ENCODE measurements at places on chromosomes 11 and 22. TPM values are rescaled to one million over a fixed set of nuclear protein-coding genes. Genes with fewer than 3 reads are reported as not detected.

GRCh38 chr11:68659158-68659921 is 25.0 kb upstream of the GAL start:
- DNase-seq, result peak; percentile 93

GRCh38 chr22:45261407-45262088 is 20.9 kb upstream of the KIAA0930 start:
- no peak for DNase-seq

- DNase-seq, result no peak
These were observed 146.9 kb downstream of the TRIM29 start for GRCh38 chr11:119991022-119991404.

- DNase-seq, result no peak
These were observed 14.1 kb downstream of the JAM3 start for GRCh38 chr11:134082990-134083389.

DNA sequence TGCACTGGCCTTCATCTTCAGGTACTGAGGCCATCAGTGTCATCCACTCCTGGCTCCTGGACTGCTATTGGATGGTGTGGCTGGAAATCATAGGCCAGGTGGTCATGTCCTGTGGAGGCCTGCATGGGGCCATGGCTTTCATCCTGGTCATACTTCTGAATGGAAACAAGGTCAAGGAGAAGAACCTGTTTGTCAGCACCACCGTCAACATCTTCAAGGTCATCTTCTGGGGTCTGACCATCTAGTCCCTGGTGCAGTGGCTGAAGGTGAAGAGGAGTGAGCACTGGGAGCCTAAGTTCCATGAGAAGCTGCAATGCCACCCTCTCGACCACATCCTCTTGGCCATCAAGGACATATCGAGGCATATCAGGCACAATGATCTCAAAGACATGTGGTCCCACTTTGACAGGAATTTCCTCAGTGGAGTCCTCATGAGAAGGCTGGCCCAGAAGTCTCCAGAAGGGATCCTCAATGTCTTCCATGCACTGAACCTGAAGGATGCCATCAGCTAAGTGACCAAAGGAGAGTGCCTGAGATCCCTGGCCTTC is 120.0 kb upstream of the SERPIND1 start:
- DNase-seq, result no peak

DNA sequence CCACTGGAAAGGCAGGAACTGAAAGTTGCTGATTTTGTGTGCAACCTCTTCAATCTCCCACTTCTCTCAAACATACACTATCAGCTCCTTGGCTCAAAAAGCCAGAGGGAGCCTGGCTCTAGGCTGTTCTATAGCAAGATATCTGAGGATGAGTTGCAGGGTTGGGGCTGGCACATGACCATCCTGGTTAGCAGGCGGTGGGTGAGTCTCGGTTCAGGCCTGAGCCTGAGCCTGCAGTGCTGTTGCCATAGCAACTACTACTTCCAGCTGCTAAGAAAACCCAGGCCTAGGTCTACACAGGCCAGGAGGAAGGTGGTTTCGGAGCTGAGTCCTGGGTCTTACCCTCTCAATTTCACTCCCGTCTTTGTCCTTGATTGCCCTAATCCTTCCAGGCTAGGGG is 39.0 kb downstream of the CWC15 start:
- no peak for DNase-seq

- DNase-seq, result no peak
These were observed 307.5 kb downstream of the ETS1 start for GRCh38 chr11:128279866-128280265.

The MUC6 gene
- 2.3 TPM for total RNA-seq

The OR8J3 gene
- total RNA-seq, result not detected

The THRSP gene
- not detected for total RNA-seq

The TRIM48 gene
- not detected for total RNA-seq

The OR10A2 gene
- not detected for total RNA-seq

The LDHAL6A gene
- not detected for total RNA-seq

The TSKU gene
- 72.8 TPM for total RNA-seq
